Stimulated activated CD4-positive, alpha-beta T cell treated with anti-CD3 and anti-CD28 coated beads, TNF-alpha, amount 100 ng/mL, for 1 hour (primary cell): ENCODE measurements at places on chromosomes 12 and 14.
A peak's percentile ranks its signal among the peaks of the same experiment; 100 is the strongest.

DNA sequence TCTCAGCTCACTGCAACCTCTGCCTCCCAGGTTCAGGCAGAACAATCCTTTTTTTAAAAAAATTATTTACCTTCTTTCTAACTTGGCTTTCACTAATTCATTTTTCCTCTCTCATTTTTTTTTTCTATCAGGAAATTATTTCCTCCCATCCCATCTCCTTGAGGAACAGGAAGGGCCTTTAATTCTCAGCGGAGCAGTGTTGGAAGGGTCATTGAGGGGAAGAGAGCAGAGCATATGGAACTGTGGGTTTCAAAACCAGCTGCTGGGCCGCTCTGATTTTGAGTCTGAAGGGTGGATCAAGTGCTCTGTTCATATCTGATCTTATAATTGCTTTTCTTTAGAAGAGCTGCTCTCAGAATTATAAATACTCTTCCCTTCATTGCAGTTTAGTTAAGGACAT lies 29.0 kb downstream of the NUBPL start:
- DNase-seq: no peak

GRCh38 chr12:12837025-12837812 lies 24.1 kb downstream of the DDX47 start:
- peak; percentile 14 for DNase-seq

- no peak for DNase-seq
These were observed 59.7 kb downstream of the CAPZA3 start for GRCh38 chr12:18797604-18798003.

GRCh38 chr12:53961025-53961761 lies 6.5 kb downstream of the HOXC12 start:
- no peak for DNase-seq

DNA sequence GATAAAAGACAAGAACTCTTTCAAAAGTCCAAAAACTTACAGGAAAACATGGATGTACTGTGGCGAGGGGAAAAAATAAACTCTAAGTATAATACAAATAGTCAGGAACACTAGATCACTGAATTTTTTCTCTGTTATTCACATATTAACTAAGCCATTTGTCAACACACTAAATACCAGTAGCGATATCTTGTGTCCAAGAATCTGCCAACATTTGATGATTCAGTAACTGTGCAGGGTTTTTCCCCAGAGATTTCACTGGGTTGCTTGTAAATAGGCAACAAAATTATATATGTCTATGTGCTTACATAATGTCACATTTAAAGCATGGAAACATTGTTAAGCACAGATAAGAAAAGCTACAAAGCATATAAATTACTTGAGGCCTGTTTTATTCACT lies 205.9 kb downstream of the KIF21A start:
- no peak for DNase-seq
